Stimulated activated naive CD4-positive, alpha-beta T cell treated with Interleukin-2 at 50 U/mL for 16 hours (primary cell): ENCODE measurements at places on chromosomes 11 and 22.

- no peak for DNase-seq
These were observed at the start of gene C11orf87 for GRCh38 chr11:109421981-109422869. Gene C11orf87, plus strand, starts transcription at chr11:109422190. Its CDS starts 1,444 bp downstream, at chr11:109423634.

DNA sequence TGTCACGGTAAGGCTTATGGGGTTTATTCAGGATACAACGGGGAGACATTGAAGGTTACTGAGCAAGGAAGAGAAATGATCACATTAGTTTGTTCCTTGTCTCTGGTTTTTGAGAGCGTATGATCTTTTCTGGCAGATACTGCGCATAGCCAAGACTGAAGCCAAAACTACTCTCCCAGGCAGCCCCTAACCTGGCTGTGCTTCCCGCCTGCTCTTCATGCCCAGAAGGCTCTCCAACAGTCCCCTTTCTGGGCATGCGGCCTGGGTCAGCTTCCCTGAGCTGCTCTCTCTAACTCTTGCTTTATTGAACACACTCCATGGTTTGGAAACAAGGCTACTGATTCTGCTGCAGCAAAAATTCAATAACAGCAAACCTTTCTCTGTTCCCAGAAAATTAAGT is 306.6 kb downstream of the BUD13 start:
- no peak for DNase-seq

GRCh38 chr11:128520206-128520887 is 67.0 kb downstream of the ETS1 start:
- no peak for DNase-seq

- no peak for DNase-seq
These were observed 77.9 kb downstream of the SCN3B start for GRCh38 chr11:123576501-123576900.

- no peak for DNase-seq
These were observed 78.0 kb upstream of the SHANK2 start for GRCh38 chr11:71330349-71330748.

GRCh38 chr11:46513934-46514342 is 79.9 kb downstream of the AMBRA1 start:
- no peak for DNase-seq

- DNase-seq, result no peak
These were observed 11.3 kb upstream of the C11orf96 start for GRCh38 chr11:43930868-43931716.

GRCh38 chr11:69003866-69004367 is 9.1 kb downstream of the MRGPRF start:
- DNase-seq, result no peak

DNA sequence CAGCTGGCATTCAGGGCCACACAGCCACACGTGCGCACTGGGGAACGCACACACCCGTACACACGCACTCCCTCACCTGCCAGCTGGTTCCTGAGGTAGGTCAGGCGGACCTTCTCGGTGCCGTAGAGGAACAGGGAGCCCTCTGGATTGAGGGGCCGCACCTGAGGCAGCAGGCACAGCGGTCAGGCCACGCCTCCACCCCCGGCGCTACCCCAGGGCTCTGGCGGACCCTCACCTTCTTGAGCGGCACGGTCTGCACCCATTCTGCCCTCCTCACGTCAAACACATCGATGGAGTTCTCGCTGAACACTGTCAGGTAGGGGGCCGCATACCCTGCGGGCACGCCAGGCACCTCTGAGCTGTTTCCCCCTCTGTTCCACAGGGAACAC is 17.0 kb downstream of the CDC42BPG start:
- DNase-seq, result no peak

DNA sequence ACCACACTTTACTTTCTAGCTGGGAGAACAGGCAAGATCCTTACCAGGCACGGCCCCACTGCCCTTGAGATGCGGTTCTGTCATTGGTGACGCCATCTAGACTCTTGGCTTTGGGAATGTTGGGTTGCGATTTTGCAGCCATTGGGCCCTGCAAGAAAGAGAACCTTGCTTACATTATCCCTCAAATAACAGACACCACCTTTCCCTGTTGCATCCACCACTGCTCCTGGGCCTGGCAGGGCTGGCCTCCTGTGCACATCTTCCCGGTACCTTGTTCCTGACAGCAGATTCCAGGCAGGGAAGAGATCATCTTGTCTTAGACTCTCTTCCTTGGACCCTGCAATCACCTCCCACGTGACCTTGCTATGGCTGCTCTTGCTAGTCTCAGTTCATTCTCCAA is 3.4 kb downstream of the DHCR7 start:
- DNase-seq, result no peak

- DNase-seq, result no peak
These were observed 337.2 kb upstream of the DDI1 start for GRCh38 chr11:103699216-103699615.

DNA sequence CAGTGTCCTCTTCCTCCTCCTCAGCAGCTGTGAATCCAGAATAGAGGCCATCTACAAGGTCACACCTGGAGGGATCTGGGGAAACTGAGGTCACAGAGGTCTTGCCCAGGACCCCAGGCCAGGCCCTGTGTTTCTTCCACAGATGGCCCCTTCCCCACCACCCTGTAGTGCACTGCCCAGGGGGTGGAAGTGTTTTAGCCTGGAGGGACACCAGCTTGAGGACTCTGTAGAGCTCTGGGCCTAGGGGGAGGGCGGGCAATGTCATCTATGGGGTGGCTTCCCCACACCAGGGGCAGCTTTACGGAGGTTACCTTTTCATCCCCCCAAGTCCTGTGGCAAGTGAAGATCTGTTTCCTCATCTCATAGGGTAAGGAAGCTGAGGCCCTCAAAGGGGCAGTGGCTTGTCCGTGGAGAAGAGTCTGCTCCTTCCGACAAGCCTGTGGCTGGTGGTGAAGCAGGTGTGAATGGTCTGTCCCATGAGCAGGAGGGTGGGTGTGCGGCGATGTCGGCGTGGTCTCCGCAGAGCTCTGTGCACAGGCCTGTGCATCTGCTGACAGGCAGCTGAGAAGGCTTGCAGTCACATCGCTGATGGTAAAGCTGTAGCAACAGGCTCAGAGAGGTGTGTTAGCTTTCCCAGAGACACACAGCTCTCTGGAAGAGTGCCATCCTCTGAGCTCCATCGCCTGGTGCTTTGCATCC is 74.1 kb upstream of the WNT7B start:
- DNase-seq, result no peak

GRCh38 chr22:38614332-38615063 is 41.7 kb downstream of the FAM227A start:
- DNase-seq, result no peak

GRCh38 chr11:20754933-20755332 is 85.5 kb downstream of the NELL1 start:
- DNase-seq, result no peak

DNA sequence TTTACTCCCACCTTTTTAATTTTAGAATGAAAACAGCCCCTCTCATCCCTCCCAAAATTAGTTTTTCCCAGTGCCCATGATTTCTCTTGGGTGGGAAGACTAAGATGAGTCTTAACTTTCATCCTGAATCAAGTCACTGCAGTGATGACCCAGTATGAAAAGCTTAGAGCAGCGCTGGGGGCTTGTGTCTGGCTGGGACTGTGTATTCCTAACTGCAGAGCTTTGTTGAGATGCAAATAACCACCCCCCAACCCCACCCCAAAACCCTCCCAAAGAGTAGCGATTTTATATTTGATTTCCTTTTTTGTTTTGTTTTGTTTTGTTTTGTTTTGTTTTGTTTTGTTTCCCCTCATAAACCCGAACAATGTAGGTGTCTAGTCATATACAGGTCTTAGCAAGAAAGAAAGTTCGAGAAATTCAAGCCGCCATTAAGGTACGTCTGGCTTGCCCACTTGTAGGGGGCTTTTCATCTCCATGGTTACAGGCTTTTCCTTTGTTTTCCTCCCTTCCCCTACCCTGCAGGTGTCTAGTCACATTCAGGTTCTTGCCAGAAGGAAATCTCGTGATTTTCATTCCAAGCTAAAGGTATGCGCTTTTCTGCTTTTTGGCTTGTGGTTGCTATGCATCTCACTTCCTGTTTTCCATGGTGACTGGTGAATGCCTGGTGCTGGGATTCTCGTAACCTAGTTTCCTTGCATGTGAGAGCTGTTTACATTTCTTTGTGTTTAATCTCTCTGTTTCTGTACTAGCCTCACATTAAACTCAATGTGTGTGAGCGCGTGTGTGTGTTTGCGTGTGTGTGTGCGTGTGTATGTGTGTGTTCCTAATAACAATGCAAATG is 144.6 kb upstream of the RASSF10 start:
- no peak for DNase-seq

GRCh38 chr11:29327891-29328290 is 688.9 kb downstream of the KCNA4 start:
- no peak for DNase-seq

- DNase-seq, result no peak
These were observed 264.8 kb downstream of the INSC start for GRCh38 chr11:15379483-15379882.

- no peak for DNase-seq
These were observed 21.0 kb upstream of the GDPD4 start for GRCh38 chr11:77322506-77322905.

DNA sequence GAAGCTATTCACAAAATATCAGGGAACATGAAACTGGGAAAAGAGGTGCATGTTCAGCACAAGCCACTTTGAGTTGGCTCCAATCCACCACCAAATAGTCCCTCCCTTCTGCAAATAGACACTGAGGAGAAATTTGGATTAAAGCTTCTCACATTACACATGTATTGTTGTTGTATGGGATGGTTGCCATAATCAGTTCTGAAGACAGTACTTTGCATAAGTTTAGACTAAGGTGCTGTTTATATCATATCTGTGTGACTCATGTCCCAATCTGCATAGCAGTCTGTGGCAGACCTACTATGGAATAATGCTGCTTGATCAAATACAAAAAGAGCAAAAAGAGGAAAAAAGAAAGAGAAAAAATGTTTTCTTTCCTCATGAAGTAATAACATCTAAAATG is 376.7 kb upstream of the DDI1 start:
- DNase-seq, result no peak

DNA sequence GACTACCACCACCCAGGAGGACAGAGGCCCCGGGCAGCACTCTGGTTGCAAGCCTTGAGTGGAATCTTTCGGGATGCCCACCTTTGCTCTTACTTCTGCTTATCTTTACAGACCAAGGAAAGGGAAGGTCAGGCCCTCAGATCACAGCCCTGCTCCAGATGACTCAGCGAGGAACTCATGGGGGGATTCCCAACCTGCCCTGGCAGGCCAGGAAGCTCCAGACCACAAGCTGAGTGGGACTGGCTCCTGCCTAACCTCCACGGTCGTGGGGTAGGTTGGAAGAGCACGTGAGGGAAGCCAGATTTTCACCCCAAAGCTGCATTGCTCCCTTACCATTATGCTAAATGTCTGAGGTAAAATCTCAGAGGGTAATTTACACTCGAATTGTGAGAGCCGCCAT is 11.8 kb downstream of the TBC1D10A start:
- peak; percentile 38 for DNase-seq

GRCh38 chr11:131739243-131739882 is 368.9 kb downstream of the NTM start:
- DNase-seq, result no peak

DNA sequence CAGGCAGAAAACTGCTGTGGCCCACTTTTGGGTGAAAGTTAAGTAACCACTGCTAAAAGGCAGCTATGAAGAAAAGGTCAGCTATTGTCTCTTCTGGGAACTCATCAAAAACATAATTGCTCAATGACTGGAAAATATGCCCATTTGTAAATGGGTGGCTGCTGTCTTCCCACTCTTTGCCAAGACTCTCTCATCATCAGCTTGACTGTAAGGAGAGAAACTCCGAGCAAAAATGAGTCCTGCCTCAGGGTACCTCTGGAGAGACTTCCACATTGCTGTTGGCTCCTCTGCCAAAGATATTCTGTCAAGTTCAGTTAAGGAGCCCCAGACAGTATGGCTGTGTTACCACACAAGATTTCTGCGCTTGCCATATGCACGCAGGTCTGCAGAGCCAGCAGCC is 138.7 kb downstream of the BBOX1 start:
- DNase-seq, result no peak

DNA sequence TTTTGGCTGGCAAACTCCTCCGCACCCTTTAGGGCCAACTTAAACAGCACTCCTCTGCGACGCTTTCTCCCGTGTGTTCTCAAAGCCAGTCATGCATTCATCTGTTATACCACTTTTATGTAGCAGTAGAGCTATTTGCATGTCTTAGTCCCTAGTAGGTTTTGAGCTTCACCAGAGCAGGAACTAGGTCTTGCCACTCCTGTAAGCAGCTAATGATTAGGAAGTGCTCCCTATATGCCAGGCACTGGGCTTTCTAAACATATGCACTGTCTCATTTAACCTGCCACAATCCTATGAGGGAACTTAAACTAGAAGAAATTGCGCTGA is 180.8 kb downstream of the DBX1 start:
- no peak for DNase-seq

DNA sequence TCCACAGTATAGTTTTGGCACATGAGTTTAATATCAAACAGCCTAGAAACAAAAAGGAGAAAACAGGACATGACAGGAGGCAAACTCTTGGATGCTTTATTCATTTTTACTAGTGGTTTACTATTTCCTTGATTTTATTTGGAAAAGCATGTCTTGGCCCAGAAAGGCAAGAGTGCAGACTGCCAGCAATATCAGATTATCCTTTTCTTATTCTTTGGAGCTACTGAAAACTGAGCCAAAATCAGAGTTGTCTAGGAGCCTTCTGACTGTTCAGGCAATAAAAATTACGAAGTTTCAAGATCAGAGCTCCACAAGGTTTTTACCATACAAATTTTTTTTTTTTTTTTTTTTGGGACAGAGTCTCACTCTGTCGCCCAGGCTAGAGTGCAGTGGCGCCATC is 16.0 kb downstream of the CELF1 start:
- DNase-seq, result no peak

DNA sequence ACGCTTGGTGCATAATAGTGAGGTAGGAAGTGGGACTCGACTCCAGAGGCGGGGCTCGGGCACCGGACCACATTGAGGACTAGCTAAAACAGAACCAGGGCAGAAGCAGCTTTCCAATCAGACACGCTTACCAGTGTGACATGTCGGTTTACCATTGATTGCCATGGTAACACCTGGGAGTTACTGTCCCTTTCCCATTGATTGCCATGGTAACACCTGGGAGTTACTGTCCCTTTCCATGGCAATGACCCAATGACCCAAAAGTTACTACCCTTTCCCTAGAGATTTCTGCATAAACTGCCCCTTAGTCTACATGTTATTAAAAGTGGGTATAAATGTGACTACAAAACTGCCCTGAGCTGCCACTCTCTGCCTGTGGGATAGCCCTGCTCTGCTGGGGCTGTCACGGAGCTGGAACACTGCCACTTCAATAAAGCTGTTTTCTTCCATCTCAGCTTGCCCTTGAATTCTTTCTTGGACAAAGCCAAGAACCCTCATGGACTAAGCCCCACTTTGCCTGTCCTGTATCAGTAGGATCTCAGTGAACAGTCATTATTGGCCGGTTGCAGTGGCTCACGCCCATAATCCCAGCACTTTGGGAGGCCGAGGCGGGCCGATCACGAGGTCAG is 77.4 kb upstream of the CRYBB3 start:
- no peak for DNase-seq
